ENCODE measurements at places on chromosomes 2 and 18.

GRCh38 chr2:211281430-211282073 is 725.2 kb downstream of the CPS1 start:
- DNase-seq: no peak

DNA sequence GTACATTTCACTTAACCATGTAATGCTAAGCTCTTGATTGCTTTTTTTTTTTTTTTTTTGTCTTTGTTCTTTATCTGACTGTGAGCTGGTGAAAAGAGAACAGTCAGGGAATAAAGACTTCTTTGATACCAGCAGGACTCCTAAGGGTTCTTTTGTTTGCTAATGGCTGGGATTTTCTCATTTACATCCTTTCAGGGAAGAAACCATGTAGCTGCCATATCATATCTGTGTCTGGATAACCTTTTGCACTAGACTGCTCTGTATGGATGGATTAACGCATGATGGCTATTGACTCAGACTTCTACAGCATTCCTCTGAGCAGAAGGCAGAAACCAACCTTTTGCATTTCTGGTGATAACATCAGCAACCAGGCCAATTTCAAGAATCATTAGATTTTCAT is 504.0 kb downstream of the LRRTM4 start:
- DNase-seq: no peak

- DNase-seq: peak; percentile 55
Measured at GRCh38 chr2:237485304-237485703, 1.7 kb upstream of the MLPH start.

DNA sequence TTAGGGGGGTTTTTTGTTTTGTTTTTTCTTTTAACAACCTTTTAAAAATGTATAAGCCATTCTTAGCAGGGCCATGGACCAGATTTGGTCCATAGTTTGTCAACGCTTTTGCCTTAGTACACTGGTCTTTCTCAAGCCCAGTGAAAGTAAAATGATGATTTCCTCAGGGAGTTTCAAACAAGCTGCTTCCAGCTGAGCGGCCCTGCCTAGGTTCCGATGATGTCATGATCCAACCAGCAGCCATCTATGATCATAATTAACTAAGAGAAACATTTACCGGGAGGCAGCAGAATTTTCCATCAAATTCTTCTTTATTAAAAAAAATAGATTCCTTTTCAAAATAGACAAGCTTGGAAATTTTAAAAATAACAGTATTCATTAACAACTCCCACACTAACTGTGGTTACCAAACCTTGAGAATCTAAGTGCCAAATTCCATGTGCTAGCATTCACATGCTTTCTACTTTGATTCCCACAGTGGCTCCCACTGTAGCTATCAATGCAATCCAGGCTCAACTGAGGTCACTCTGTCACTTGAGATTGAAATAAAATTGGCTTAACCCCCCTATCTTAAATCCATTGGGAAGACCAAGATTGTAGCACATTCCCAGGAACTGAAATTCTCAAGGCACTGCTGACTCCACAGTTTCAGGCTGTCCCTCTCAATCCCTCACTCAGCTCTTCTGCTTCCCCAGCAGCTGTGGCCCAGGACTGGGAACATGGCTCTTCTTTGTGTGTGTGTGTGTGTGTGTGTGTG is 148.9 kb downstream of the RNF152 start:
- DNase-seq: no peak

GRCh38 chr18:9101730-9102507 is 580 bp upstream of the NDUFV2 start:
- peak; percentile 81 for DNase-seq

GRCh38 chr2:226327830-226328229 is 471.8 kb downstream of the IRS1 start:
- no peak for DNase-seq

- peak; percentile 87 for DNase-seq
Measured at GRCh38 chr2:28445448-28446258, 50.2 kb upstream of the PLB1 start.

- DNase-seq: no peak
Measured at GRCh38 chr18:56565046-56565445, 73.3 kb downstream of the TXNL1 start.

DNA sequence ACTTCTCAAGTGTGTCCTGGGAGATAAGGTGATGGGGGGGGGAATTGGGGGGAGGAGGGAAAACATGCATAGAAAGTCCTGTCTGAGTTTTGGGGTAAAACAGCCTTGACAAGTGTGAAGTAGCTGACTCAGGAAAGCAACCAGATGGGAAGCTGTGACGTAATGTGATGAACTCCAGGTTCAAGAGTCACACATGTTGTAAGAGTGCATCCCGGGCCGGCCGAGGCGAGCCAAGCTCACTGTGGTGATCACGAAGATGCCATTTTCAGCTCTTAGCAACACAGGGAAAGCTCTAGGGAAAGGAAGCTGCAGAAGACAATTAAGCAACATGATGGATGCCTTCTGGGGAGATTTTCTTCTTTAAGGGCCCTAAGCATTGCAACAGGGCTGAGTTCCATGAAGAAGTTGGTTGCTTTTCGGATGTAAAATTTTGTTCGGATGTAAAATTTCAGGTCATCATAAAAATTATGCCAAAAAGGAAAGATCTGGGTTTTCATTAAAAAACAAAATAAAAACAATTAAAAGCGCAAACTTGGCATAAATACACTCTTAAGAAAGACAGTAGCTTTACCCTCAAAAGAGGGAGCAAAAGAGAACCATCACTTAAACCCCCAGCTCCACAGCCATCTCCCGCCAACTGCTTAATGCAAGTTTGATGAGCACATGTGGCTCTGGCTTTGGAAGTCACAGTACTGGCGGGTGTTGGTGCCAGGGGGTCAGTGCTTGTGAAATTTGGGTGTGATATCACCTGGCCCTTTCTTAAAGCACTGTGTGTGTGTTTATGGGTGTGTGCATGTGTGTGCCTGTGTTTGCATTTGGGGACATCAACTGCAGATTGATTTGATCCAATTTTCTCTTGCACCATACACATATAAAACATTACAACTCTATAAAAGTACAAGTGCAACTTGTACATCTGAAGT is 19.1 kb downstream of the SERTAD2 start:
- no peak for DNase-seq

GRCh38 chr2:28681606-28682005 is 70.0 kb upstream of the PPP1CB start:
- no peak for DNase-seq

DNA sequence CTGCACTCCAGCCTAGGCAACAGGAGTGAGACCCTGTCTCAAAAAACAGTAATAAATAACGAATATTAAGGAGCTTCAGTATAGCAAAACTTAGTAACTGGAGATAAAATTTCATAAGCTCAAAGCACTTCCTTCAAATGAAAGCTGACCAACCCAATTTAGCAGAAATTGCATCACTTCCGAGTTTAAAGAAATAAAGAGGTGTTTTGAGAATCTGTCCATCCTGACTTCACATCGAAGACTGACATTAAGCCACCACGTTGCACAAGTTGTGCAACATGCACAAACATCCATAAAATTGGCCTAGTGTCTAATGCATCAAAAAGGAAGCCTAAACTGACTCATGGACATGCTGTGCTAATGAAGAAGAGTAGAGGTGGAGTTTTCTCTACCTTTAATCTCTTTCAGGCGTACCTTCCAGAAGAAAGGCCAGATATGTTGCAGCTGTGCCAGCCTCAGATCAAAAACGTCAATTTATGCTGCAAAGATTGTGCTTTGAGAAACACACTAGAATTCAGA is 7.7 kb upstream of the DSG3 start:
- no peak for DNase-seq

DNA sequence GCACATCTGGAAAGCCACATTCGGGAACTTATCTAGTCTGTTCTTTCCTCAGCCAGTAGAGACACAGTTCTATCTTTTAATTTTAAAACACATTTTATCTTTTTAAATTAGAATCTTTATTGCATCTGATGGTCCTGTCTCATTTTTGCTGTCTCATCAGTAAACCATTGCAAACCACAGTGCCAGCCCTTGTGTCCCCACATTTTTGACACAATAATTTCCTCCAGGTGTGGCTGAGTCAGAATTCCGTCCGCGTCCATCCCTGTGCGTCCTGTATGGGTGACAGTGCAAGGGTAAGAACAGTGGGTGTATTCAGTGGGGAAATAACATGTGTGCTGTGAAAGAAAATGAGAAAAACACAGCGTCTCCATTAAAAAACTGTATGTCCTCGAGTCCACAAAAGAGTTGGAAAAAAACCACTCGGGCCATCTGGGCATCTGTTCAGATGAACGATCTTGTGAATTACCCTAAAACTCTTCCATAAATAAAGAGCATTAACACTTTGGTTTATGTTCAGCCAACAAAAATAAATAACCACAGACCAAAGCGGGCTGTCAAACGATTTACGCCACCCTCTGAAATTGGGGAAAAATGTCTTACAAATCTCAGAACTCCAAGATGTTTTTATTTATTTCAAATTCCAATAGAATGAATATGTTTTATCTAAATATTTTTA is 137.3 kb downstream of the ZNF516 start:
- DNase-seq: no peak

- no peak for DNase-seq
Measured at GRCh38 chr2:71891155-71891554, 256.5 kb downstream of the CYP26B1 start.

DNA sequence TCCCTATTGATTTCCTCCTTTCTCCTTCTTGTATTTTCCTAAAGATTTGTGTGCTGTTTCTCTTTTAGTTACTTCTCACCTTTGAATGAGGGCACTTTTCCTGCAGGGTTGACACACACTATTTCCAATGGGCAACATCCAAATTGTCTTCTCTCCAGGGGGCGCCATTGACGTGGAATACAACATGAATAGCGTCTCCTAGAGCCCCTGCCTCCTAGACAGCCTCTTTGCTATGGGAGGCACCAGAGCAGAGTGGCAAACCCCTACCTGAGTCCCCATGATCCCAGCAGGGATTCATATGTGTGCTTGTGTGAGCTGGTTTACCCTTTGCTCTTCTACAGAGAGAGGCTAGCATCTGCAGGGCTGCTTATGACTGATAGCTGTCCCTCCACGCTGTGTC is 61.3 kb upstream of the ITSN2 start:
- DNase-seq: peak; percentile 66

DNA sequence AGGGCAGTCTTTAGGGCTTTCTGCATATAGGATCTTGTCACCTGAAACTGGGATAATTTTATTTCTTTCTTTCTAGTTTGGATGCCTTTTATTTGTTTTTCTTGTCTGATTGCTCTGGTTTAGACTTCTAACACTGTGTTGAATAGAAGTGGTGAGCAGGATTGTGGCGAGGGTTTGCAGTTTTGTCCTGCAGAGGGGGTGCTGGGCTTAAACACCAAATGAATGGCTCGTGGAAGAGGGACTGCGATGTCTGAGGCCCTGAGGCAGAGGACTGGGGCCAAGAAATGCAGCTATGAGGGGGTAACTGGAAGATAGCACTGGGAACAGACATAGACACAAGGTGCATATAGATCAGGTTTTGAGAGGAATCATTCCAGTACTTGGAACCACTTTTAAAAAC is 20.5 kb downstream of the UBE2F start:
- DNase-seq: no peak

DNA sequence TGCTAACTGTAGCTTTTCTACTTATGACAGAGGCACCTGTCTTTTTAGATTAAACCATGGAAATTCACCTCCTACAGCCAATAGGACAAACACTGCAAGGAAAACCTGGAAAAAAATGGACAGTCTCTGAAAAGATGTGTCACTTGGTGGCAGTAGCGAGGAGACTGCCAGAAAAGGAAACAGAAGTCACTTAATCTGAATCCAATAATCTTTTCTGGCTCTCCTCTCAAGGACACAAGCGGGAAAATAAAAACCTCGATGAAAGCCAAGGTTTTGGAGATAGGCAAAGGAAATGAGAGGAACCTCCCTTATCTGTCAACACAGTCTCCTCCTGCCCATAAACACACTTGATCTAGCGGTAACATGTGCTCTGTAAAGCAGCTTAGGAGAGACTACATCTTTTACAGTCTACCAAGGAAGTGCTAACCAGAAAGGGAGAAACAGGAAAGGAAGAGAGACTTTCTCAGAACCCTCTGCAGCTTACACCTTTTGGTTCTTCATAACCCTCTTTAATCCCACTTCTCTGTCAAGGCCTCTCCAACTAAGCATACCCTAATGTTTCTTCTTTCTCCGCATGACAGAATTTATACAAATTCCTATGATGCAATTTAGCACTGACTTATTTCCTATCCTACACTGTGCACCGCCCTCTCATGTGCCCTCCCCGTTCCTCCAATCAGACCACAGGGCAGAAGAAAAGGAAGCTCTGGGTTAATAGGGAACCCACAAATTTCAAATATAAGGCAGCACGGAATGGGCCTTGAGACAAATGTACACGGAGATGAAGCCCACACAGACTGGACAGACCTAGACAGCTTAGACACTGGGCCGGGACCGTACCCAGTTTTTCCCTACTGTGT is 52.8 kb downstream of the CLASP1 start:
- DNase-seq: peak; percentile 18

GRCh38 chr2:3323360-3324035 is 54.1 kb downstream of the EIPR1 start:
- DNase-seq: no peak

DNA sequence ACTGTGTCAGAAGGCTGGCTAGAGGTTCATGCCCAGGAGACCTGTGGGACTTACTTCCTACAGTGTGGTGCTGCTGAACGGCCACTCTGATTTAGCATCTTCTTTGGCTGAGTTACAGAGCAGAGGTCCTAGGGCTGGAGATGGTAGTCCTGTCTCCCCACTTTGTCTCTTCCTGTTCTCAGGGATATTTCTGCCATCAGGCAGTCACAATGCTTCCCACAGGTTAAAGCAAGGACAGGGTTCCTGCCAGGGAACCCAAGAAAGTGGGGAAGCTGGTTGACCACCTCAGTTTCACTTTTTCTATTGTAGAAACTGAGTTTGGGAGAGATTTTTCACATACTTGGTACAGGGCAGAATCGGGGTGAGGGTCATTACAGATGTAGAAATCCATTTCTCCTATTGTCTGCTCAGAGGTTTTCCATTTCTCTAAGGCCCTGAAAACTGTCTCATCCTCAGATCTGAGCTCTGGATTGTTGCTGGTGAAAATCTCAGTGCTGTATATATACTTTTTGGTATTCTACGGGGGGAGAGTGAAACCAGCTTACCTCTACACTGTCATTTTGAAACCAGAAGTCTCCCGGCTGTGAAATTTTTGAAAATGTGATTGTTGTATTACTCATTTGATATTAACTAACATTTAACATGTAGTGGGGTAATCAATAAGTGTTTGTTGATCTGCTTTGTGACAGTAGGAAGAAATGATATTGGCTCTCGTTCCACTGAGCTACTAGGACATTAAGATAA is 37.0 kb upstream of the MEP1B start:
- DNase-seq: no peak

GRCh38 chr2:17573085-17573803 is 32.7 kb downstream of the VSNL1 start:
- no peak for DNase-seq

DNA sequence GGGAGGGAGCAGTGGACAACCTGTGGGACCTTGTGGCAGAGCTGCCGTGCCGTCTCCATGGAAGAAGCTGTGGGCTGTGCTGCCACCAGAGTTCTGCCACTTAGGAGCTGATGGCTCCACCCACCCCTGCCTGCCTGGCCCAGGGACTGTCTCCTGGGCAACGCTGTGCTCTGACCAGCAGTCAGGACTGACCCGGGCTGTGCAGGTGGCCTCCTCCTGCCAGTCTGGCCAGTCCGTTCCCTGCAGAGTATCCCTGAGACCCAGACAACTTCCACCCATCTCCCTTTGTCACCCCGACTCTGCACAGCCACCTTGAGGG is 12.8 kb downstream of the ASIC4 start:
- DNase-seq: no peak

GRCh38 chr2:100146657-100146960 is 4.2 kb upstream of the AFF3 start:
- no peak for DNase-seq

Data from A549 (cell line).